HFFc6 (cell line): ENCODE measurements at places on chromosomes 2 and 18. TPM values are rescaled to one million over a fixed set of nuclear protein-coding genes. Genes with fewer than 3 reads are reported as not detected.

The BBS5 gene
- 5.2 to 6.5 TPM (median 6.2 TPM) in 3 replicates for total RNA-seq

The HAAO gene
- 0.48 TPM in 1 of 2 replicates, not detected in the other for total RNA-seq

The NPHP1 gene
- 5.5 to 7.5 TPM (median 6.3 TPM) in 3 replicates for total RNA-seq

The MAIP1 gene
- total RNA-seq, result 19.9 to 21.1 TPM (median 20.9 TPM) in 3 replicates

The FER1L5 gene
- total RNA-seq, result not detected in 3 replicates

The PKP4 gene
- 43.6 to 49.7 TPM (median 46.3 TPM) in 3 replicates for total RNA-seq

The KIF5C gene
- 0.38 to 0.93 TPM (median 0.69 TPM) in 3 replicates for total RNA-seq

The PTPRN gene
- 4.3 and 16.6 TPM in 2 replicates for total RNA-seq

The LRRTM4 gene
- total RNA-seq, result not detected in 3 replicates

The RNF152 gene
- total RNA-seq, result 48.2 to 68.3 TPM (median 58.2 TPM) in 3 replicates

The PLEK gene
- not detected in 2 replicates for total RNA-seq

The CFAP65 gene
- not detected in 3 replicates for total RNA-seq

The YIPF4 gene
- total RNA-seq, result 54.3 to 67.6 TPM (median 65.5 TPM) in 3 replicates

The IL1F10 gene
- not detected in 3 replicates for total RNA-seq

The ATF2 gene
- 30.6 to 38.3 TPM (median 37.6 TPM) in 3 replicates for total RNA-seq

The IL36G gene
- total RNA-seq, result not detected in 3 replicates

The AGXT gene
- not detected in 3 replicates for total RNA-seq

The IL36RN gene
- total RNA-seq, result not detected in 3 replicates

The CCDC150 gene
- total RNA-seq, result 1.7 to 3.9 TPM (median 3.8 TPM) in 3 replicates

The GATA6 gene
- 0.60 and 1.7 TPM in 2 replicates for total RNA-seq

The ZAP70 gene
- not detected in 3 replicates for total RNA-seq

The DSEL gene
- 75.4 to 82.4 TPM (median 78.6 TPM) in 3 replicates for total RNA-seq

The BCL2 gene
- 0.15 to 1.1 TPM (median 0.46 TPM) in 3 replicates for total RNA-seq

The FRZB gene
- total RNA-seq, result not detected in 3 replicates

The OST4 gene
- 497 to 547 TPM (median 529 TPM) in 3 replicates for total RNA-seq

The SLC38A11 gene
- total RNA-seq, result 1.5 to 3.0 TPM (median 2.0 TPM) in 3 replicates

The IFIH1 gene
- 0.87 to 1.7 TPM (median 1.1 TPM) in 3 replicates for total RNA-seq

The ATP8B1 gene
- total RNA-seq, result 78.8 and 115 TPM in 2 replicates

The AGAP1 gene
- 14.4 and 15.4 TPM in 2 replicates for total RNA-seq

The LDLRAD4 gene
- not detected in 3 replicates for total RNA-seq

The POTEJ gene
- total RNA-seq, result not detected in 3 replicates

The SP5 gene
- not detected in 3 replicates for total RNA-seq

The SEMA4F gene
- 10.3 to 15.9 TPM (median 13.8 TPM) in 3 replicates for total RNA-seq

The PID1 gene
- total RNA-seq, result 6.0 to 9.4 TPM (median 6.7 TPM) in 3 replicates

The CCDC121 gene
- total RNA-seq, result 0.57 and 0.97 TPM in 2 replicates

The FAM168B gene
- total RNA-seq, result 103 to 108 TPM (median 108 TPM) in 3 replicates

The TCF23 gene
- total RNA-seq, result not detected in 3 replicates

The FOXI3 gene
- not detected in 3 replicates for total RNA-seq

The EIF5B gene
- 43.9 to 58.1 TPM (median 46.5 TPM) in 3 replicates for total RNA-seq

The TET3 gene
- total RNA-seq, result 3.4 to 3.7 TPM (median 3.5 TPM) in 3 replicates

The SLC30A3 gene
- not detected in 3 replicates for total RNA-seq

The GMCL1 gene
- 7.6 to 11.3 TPM (median 9.2 TPM) in 3 replicates for total RNA-seq

The LRATD1 gene
- total RNA-seq, result 0.08 TPM in 1 of 2 replicates, not detected in the other

The CYP26B1 gene
- 0.05 to 0.27 TPM (median 0.07 TPM) in 3 replicates for total RNA-seq

The DYNAP gene
- not detected in 3 replicates for total RNA-seq

The NPPC gene
- not detected in 2 replicates for total RNA-seq
